A549 treated with DMSO at 1 μM for 4 hours (cell line): ENCODE measurements at places on chromosomes 7 and 10. TPM values are rescaled to one million over a fixed set of nuclear protein-coding genes. Genes with fewer than 3 reads are reported as not detected.

The ERV3-1 gene
- total RNA-seq, result 2.1 to 4.9 TPM (median 3.3 TPM) in 5 replicates

The HDAC9 gene
- 0.11 to 0.51 TPM (median 0.29 TPM) in 5 replicates for total RNA-seq

The GSAP gene
- 1.8 to 3.7 TPM (median 2.8 TPM) in 5 replicates for total RNA-seq

The NUTM2E gene
- 0.36 to 0.43 TPM (median 0.40 TPM) in 5 replicates for total RNA-seq

The IKZF5 gene
- 5.4 to 7.6 TPM (median 6.6 TPM) in 5 replicates for total RNA-seq

The WDFY4 gene
- total RNA-seq, result 0.01 TPM in 1 of 5 replicates, not detected in the others

The GBX1 gene
- total RNA-seq, result 0.18 TPM in 1 of 5 replicates, not detected in the others
